ENCODE measurements at places on chromosomes 13 and 19.
A peak's percentile ranks its signal among the peaks of the same experiment; 100 is the strongest.

- DNase-seq = peak; percentile 6
Observed at GRCh38 chr13:44906230-44906629, 83.0 kb downstream of the NUFIP1 start.

- peak; percentile 56 for DNase-seq
Observed at GRCh38 chr13:25276748-25277147, 10.5 kb downstream of the MTMR6 start.

- DNase-seq = peak; percentile 10
Observed at GRCh38 chr13:99178636-99179035, 22.0 kb upstream of the UBAC2 start.

DNA sequence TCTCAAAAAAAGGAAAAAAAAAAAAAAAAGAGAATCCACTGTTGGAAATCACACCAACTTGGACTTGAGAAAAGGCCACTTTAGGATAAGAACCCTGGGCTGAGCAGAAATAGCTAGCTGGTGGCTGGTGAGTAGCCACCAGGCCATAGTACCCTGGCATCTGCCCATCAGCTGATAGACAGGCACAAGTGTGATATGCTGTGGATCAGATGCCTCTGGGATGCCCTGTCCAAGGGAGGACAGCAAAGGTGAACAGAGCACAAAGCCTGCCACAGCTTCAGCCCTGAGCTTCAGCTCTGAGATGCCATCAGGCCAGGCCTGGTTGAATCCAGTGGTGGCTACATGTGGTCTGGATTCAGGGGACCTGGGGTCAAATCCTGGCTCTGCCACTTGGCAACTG, 8.7 kb downstream of the SIRT2 start:
- DNase-seq = no peak

GRCh38 chr13:58953638-58954037, 1210.1 kb downstream of the DIAPH3 start:
- DNase-seq = no peak

DNA sequence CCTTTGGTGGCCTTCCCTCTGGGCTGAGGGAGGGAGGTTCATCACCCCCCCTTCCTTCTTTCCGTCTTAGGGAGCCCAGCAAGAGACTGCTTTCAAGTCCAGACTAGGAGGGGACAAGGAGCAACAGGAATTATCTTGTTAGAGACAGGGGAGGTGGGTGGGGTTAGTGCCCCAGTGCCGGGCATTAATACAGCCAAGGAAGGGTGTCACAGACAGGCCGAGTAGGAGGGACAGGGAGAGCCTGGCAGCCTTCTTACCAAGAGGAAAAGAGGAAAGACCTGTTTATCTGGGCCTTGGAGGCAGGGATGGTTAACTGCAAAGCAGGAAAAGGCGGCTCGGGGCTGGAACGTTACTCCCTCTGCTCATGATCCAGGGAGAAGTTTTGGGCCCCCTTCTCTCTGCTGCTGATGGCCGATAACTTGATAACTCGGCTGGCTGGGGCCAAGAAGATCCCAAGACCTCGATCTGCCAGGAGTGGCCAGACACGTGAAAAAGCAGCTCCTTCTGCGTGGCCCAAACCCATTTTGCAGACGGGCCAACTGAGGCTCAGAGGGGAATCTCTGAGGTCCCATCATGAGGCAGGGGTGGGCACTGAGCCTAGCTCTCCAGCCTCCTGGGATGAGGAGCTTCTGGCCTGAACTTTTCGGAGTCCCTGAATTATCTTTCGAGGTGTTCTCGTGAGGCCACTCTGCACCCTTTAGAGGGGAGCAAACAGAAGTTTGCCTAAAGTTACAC, 79.3 kb downstream of the PTPRS start:
- DNase-seq = no peak

GRCh38 chr13:100542826-100543156, 45.8 kb downstream of the GGACT start:
- peak; percentile 71 for DNase-seq

DNA sequence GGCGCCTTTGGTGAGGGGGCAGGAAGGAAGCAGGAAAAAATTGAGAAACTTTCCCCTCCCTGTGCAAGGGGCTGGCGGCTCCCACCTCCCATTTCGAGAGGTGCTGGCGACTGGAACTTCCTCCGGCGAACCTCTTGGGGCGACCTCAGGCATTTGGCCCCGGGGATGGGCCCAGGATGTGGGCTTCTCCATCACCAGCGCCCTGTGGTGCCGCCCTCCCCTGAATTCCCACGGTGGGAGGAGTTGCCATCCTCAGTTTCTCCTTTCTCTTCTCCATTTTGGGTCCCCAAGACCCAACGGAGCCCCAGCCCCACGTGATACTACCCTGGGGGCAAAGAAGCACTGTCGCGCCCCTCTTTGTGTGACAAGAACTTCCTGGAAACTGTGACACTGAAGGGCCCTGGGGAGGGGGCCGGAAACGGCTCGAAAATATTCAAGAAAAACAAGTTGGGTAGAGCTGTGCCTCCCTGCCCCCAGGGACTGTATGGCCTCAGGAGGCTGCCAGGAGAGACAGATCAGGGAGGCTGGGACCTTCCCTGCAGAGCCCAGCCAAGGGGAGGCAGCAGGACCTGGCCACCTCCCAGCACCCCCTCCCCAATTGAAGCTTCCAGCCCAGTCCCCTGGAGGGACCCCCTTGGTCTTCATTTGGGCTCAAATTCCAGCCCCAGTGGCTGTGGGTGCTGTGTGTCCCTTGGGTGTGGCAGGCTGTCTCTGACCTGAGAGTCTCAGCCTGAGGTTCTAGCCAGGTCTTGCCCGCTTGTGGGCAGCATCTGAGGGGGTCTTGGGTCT, 16.2 kb upstream of the AP1M2 start:
- no peak for DNase-seq

- DNase-seq = peak; percentile 25
Observed at GRCh38 chr19:55346725-55347441, 7.2 kb downstream of the KMT5C start.

Data from fibroblast of mammary gland (primary cell).